ENCODE measurements at places on chromosomes 1 and 21. TPM values are rescaled to one million over a fixed set of nuclear protein-coding genes. Genes with fewer than 3 reads are reported as not detected.

Gene TSPEAR
- not detected for total RNA-seq

Gene RGS2
- 4.7 TPM for total RNA-seq

Gene ZNHIT6
- total RNA-seq = 15.2 TPM

Gene SLC30A1
- 14.5 TPM for total RNA-seq

Gene SPRR2F
- not detected for total RNA-seq

Gene LCE1F
- not detected for total RNA-seq

Gene HRNR
- not detected for total RNA-seq

Gene FAM163A
- total RNA-seq = not detected

Gene CHIT1
- total RNA-seq = not detected

Gene TRAF3IP3
- total RNA-seq = not detected

Gene RBM11
- total RNA-seq = not detected

Gene NBPF4
- total RNA-seq = not detected

Gene ELAVL4
- not detected for total RNA-seq

DNA sequence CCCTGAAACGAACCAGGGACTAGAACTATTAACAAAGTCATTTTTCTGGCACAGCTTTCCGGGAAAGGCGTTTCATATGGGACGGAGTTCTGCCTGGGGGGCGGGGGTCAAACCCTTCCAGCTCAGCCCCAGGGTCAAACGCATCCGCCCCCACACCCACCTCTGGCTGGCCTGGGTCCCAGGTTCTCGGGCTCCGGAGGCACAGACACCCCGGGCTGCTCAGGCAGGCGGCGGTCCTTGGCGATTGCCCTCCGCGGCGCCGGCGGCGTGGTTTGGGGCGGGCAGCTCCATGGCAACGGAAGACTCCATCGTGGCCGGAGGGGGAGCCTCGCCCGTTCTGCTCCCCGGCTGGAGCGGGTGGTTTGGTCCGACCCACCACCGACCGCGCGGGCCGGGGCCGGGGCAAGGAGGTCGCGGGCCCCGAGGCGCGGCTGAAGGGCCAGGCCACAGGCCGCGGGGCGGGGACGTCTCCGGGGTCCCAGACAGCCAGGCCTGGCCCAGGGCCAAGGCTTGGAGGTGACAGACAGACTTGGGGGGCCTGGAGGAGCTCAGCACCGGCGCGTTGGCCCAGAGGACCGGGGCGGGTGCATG lies at the start of gene CFAP74:
Gene CFAP74 (minus strand): TSS at position 246 of the 591 bp plus-strand sequence. CDS start 12,830 bp downstream, outside the sequence.
- DNase-seq = no peak

- DNase-seq = no peak
Measured at GRCh38 chr1:172775606-172776005, 116.7 kb downstream of the FASLG start.

DNA sequence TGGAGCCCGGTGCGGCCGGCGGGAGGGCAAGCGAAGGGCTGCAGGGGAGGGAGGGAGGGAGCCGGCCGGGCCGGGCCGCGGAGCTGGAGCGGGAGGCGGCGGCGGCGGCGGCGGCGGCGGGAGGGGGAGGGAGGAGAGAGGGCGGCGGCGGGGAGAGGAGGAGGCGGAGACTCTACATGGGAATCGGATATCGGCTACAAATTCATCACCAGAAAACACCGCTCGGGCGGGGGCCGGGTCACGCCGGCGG lies at the start of gene AKT3:
Gene AKT3 (minus strand): TSS at position 42 of the 250 bp plus-strand sequence. CDS start 7,073 bp downstream, outside the sequence.
- no peak for DNase-seq

DNA sequence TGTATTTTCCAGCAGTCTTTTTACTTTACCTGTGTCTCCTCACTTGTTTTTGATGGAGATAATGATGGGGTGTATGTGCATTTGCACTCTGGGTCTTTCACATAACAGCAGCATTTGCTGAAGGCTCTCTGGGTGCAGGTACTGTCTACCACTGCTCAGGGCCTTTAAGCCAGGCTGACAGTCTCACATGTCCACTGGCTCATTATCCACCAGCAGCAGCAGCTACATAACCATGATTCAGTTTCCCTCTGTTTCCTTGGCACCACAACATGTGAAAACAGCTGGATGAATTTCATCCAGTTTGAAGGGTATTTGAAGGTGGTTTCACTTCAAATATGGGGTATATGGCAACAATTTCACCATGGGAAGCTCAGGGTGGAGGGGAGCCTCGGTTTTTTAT lies 41.2 kb upstream of the ROR1 start:
- DNase-seq = no peak

DNA sequence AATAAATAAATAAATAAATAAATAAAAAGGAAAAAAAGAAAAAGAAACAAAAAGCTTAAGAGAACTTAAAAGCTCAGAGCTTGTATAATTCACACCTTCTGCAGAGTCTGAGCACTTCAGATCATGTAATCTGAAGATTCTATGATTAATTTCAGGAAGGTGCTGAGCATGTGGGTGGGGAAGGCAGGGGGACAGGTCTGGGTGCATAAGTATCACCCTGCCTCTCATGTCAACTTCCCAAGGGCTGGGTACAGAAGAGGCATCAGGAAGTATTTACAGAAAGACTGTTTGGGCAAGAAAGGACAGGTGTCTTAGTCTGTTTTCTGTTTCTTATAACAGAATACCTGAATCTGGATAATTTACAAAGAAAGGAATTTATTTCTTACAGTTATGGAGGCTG lies 20.4 kb upstream of the PADI2 start:
- DNase-seq = no peak

DNA sequence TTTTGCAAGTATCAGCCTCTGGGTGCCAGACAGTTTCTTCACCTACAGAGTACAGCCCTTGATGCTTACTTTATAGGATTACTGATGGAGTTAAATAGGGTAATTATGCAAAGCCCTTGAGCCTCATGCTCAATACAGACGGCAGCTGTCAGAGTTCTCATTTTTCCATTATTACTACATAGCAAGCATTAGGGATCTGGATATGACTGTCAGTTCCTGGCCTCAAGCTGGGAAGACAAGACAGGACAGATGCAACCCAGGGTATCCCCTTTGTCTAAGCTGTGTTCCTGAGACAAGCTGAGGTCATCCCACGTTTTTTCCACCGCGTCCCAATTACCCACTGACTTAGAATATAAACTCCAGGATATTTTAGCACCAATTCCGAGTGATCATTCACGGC lies 94.4 kb downstream of the SLC35F3 start:
- no peak for DNase-seq

- no peak for DNase-seq
Measured at GRCh38 chr1:174174461-174175329, 15.4 kb downstream of the RABGAP1L start.

- DNase-seq = no peak
Measured at GRCh38 chr1:42137766-42138165, 15.4 kb upstream of the GUCA2B start.

DNA sequence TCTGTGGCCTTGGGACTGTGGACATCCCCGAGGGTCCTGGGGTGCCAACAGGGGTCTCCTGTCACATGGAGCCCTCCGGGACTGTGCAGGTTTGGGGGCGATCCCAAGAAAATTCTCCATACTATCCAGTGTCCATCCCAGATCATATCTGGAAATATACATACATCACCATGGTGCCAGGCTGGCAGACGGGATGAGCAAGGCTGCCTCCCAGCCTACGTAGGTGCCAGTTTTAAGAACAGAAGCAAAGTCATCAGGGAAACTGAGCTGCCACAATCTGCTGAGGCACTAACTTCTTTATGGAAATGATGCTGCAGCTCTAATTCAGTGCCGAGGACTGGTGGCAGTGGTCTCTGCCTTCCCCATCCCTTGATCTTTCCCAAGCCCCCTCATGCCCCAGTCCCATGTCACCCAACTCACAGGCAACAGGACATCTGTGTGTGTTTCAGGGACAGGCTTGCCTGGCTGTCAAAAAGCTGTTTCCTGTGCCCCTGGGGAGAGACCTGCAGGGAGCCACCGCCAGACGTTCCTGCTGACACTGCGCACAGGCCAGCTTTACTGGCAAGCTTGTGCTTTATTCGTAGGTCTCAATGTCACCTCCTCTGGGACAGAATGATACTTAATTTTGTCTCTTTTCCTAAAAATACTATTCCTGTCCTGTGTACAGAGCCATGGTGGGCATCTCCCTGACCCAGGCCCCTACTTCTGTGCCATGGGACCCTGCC lies 15.5 kb downstream of the TEX35 start:
- no peak for DNase-seq

GRCh38 chr1:154747740-154748404 lies 122.2 kb downstream of the KCNN3 start:
- DNase-seq = no peak

DNA sequence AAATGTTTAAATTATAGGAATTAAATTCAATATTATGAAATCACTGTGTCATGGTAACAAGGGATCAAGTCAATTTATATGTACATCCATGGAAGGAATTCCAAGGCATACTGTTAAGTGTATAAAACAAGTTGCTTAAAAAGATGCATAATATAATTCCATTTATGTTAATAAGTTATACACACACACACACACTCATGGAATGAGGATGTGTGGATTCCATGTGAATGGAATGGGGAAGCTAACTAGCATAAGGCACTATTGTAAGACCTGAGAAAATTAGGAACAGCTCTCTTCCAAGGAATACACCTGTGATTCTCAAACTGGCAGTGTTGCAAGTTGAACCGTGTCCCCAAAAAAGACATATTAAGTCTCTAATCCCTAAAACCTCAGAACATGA lies 17.6 kb upstream of the TRAF3IP3 start:
- no peak for DNase-seq

- no peak for DNase-seq
Measured at GRCh38 chr1:167200749-167201148, 19.9 kb upstream of the POU2F1 start.

GRCh38 chr1:15948091-15948591 lies 27.8 kb downstream of the ZBTB17 start:
- DNase-seq = no peak

- no peak for DNase-seq
Measured at GRCh38 chr1:165539908-165540307, 3.9 kb upstream of the LRRC52 start.

DNA sequence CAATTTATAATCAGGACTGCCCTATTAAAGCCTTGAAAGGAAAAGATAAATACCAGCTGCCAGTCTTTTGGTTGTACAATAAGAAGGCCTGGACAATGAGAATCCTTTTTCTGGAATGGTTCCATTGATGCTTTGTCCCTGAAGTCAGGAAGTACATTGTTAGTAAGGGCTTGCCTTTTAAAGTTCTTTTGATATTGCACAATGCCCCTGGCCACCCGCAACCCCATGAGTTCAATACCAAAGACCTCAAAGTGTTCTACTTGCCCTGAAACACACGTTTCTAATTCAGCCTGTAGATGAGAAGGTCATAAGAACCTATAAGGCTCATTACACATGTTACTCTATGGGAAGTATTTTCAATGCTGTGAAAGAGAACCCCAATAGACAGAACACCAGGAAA lies 112.1 kb downstream of the OLFM3 start:
- no peak for DNase-seq

GRCh38 chr1:220121791-220122530 lies 28.0 kb downstream of the IARS2 start:
- no peak for DNase-seq

- DNase-seq = no peak
Measured at GRCh38 chr1:38892976-38893375, 11.6 kb upstream of the GJA9 start.

GRCh38 chr1:55127827-55128343 lies 87.3 kb downstream of the USP24 start:
- DNase-seq = peak; percentile 69

DNA sequence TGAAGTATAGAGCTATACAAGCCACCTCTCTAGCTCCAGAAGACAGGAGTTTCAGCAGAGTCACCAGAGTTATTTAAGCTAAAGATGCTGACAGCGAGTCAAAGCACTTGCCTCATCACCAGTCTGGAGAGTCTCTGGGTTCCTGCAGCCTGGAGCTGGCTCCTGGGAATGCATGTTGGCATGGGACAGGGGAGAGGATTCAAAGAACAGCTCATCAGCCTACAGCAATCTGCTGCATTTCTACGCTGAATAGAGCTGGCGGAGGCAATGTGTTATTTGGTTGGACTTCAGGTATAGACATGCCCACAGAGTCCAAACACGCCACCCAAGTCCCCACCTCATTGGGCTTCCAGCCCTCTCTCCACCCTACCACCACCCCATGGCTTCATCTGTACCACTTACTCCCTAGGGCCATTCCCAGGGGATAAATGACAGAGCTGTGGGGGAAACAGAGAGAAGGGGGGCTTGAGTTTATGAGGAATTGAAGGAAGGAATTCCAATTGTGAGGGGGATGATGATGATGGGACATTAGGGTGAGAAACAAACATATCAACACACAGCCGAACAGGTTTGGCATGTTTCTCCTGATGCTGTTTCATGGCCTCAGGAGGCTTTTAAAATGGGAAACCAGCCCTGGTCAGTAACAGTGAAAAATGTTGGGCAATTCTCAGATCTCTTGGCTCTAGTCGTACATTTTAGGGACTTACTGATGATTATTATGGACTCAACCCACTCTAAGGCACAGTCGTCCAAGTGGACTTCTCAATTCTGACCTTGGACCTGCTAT lies 58.4 kb downstream of the PLEKHA6 start:
- DNase-seq = no peak

DNA sequence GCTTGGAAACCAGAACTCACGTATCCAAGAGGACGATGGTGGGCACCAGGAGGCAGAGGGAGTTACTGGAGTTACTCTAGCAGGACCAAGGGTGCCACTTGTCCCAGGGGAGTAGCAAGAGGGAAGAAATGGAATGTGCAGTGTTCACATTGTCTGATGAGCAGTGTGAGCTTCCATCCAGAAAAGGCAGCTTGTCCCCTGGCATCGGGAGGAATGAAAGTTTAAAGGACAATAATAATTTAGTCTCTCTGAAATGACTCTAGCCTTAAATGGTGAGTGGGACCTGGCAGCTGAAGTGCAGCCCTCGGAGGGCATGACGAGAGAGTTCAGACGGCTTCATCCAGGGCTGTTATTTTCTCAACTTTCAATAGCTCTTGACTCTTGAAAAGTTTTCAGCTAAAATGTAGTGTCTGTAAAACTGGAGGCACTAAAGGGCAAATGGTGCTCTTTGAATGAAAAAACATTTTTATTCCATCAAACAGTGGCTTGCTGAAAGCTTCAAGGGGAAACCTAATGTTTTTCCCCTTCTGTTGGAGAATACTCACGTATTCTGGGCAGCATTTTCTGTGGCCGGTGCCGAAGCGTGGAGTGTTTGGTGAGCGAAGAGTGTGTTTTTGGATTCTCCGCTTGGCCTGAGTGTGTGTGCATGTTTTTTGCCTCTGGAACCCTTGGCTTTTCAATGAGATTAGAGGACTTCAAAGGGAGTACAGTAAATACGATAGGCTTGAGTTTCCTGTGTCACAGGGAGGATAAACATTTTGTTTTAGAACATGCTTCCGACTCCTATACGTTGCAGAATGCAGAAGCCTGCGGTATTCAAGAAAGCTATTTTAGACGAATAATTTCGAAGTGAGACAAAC lies 157.3 kb downstream of the GALNT2 start:
- no peak for DNase-seq

GRCh38 chr1:3074297-3074741 lies 5.3 kb downstream of the PRDM16 start:
- no peak for DNase-seq

GRCh38 chr1:174877208-174877673 lies 122.5 kb upstream of the CACYBP start:
- no peak for DNase-seq
